ENCODE measurements at places on chromosomes 12 and 14.

- DNase-seq: no peak
Observed at GRCh38 chr12:68450947-68451260, 118.7 kb upstream of the MDM1 start.

DNA sequence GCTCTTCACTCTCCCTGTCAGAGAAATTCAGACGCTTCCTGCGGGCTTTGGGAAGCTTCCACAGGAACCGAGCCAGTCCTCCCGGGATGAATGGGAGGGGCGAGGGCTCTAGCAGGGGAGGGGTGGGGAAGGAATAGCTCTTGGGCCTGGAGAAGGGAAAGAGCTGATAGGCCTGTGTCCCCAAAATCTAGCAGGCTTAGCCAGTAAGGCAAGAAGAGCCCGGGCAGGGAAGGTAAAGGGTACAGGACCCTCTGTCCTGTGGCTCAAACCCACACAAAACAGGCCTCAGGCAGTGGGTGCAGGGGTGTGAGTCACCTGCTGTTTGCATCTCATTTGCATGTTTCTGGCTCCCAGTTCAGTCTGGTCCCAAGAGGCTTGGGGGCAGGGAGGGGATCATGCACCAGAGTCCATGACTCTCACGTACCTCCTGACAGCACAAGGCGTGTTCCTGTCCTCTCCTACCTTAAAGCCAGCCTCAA lies 8.7 kb upstream of the SMUG1 start:
- DNase-seq: no peak

- peak; percentile 54 for DNase-seq
Observed at GRCh38 chr12:9813821-9814798, 13.2 kb upstream of the KLRF1 start.

DNA sequence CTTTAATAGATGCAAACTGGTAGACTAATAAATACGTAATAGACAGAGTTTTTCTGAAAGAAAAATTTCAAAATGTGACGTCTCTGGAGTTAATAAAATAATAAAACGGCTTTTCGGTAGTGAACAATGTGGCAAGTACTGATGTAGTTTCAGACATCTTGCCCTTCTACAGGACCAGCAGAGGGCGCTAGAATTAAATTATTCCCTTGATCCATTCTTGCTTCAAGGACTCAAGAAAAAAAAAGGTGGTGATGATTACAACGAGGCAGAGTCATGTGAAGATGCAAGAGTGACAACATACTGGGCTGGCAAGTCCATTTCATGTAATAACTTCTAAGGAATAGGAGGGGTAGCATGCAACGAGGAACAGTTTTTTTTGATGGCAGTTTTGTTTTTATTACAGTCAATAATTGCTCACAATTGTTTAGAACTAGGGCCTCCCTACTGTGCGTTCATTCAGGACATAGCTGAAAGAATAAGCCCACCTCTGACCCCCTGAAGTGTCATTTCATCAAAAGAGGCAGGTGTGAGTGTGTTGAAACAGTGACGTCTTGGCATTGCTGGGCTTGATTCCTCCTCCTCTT lies 101.0 kb upstream of the GZMB start:
- no peak for DNase-seq

GRCh38 chr12:53102883-53103807 lies at the start of gene SOAT2:
SOAT2 (plus strand) TSS chr12:53103486; CDS start chr12:53103578, 92 bp downstream.
- no peak for DNase-seq

DNA sequence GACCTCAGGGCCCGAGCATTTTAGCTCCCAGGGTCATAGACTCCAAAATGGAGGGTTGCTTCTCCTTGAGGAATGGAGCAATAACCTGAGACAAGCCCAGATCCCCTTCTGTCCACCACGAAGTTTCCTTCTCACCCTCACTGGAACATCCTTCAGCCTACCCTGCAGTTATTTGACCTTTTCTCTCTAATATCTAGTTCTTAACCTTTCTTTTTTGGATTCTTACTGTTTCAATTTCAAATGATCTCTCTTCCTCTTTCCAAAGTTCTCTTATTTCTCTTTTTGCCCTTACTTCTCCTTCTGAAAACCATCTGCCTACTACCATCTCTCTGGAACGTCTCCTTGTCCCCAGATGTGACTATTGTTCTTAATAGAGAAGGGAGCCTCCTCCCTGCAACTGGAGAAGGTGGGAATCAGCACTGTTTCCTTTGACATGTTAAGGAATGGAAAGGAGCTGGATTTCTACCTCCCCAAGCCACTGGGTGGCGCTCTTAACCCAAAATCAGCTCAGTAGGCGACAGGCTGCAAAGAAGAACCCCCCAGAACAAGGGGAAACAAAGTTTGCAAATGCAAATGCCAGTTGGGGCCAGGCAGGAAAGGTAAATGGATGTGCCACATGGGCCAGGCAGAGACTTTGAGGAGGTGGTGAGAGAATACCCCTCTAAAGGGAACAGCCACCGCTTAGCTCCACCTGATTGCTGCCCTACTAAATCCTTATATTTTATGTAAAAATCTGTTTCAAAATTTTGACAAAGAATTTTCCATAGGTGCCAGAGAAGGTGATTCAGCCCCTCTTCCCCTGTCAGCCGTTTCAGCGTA lies 22.4 kb upstream of the PDE1B start:
- no peak for DNase-seq

- no peak for DNase-seq
Observed at GRCh38 chr12:132278401-132279183, 50.8 kb downstream of the GALNT9 start.

DNA sequence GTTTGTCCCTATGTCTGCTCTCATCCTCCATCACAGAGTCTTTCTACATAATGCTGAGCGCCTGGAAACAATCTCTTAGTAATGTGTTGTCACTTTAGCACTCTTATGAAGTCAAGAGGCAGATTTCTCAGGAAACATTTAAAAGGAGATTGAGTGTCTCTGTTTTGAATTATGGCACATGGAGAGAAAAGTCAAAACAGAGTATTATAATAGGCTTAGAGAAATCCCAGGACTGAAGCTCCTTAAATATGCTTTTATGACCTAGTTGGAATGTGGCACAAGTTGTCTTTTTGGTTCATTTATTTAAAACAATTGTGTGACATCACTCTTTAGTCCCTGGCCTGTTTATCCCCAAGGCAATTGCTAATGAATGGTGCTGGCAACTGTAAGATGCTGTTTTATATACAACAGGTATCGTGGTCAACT lies 117.8 kb upstream of the HIF1A start:
- no peak for DNase-seq

GRCh38 chr12:63457857-63458256 lies 210.4 kb downstream of the DPY19L2 start:
- DNase-seq: no peak

DNA sequence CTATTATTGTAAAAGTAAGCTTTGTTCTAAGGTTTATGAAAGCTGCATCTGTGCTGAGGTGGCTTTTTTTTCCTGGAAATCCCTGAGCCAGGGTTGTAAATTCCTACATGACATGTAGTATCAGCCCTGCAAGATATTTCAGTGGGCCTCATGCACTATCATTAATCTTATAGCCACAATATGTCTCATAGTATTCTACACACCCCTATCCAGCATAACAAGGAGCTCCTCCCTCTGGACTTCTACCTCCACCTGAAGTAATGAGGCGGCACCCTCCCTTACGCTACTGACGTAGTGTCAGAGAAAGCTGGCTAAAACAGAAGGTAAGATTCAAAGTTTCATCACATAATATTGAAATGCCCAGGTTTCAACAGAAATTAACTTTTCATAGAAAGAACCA lies 35.5 kb downstream of the SLC5A8 start:
- DNase-seq: no peak

DNA sequence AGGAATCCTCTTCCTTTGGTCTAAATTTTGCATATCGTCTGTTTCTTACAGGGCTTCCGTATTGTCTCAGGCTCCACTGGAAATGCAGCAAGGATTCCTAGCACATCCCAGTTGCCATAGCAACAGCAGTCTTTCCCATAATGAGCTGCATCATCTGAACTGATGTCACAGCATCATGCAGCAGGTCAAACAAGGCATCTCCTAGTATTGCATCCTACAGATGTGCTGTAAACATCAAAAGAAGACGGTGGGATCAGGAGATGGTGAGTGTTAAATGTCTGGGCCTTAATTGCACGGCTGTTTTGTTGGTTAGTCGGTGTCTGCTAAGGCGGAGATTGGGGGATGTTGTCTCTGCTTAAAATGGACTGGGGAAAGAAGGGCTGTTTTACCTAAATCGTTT lies at the start of gene AKAP6:
TSS of gene AKAP6 (plus strand) at position 153 of the 400 bp plus-strand sequence. CDS start 104,196 bp downstream, outside the sequence.
- DNase-seq: no peak

DNA sequence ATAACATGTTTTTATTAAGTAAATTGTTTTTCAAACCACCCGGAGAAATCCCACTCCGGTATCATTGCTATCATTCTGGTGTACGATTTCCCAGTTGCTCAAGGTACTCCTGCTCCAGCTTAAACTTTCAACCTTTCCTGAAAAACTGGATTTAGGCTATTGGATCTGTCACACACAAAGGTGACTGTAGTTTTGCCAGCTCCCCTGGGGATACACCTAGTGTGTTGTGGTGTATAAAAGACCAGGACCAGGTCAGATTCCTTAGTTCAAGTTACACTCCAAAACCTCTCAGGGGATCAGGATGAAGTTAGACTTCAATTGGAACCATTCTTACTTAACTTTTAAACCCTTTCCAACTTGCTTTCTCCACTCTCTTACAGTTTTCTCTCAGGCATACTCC lies 303.9 kb downstream of the NOVA1 start:
- no peak for DNase-seq

DNA sequence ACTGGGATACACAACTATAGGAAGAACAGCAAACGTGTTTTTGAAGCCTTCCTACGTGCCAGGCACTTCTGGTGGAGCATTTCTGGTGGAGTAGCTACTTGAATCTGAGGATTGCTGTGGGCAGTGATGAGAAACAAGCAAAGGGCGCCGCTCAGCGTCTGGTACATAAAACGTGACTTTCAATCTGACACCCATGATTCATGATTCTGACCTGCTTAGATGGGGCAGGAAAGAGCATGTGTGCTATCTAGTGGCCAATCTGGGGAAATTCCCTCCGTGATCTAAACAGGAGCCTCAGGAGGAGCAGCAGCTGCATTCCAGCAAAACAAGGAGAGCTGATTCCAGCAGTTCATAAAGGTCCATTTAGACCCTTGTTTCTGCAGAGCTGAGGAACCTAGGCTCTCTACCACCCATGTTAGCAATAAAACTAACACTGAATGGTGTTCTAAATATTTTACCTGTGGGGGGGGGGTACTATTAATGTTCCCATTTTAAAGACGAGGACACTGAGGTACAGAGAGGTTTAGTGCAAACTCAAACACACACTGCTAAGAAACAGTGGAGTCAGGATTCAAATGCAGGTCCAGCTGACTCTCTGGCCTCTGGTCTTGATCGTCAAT lies 37.8 kb downstream of the PAH start:
- DNase-seq: no peak

GRCh38 chr12:68374307-68374982 lies 42.3 kb upstream of the MDM1 start:
- DNase-seq: no peak

DNA sequence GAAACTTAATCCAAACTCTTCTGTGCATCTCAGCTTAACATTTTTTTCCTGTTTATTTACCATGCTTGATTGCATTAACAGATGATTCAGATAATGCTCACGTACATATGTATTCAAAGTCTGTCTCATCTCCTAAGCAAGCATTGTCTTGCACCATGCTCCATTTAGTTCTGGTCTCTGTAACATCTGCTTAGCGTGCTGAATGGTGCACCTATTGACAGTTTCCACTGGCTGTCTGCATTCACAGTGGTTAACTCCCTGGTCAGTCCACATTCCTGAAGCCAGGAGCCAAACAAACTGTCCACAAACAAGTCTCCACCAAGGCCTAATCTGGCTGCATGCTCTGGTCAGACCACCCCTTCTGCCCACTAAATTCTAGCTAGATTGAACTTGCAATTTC lies 83.9 kb downstream of the KNTC1 start:
- DNase-seq: no peak

- peak; percentile 57 for DNase-seq
Observed at GRCh38 chr12:31959701-31960391, 631 bp downstream of the RESF1 start.

GRCh38 chr14:49221316-49221715 lies 364.9 kb downstream of the RPS29 start:
- DNase-seq: no peak

DNA sequence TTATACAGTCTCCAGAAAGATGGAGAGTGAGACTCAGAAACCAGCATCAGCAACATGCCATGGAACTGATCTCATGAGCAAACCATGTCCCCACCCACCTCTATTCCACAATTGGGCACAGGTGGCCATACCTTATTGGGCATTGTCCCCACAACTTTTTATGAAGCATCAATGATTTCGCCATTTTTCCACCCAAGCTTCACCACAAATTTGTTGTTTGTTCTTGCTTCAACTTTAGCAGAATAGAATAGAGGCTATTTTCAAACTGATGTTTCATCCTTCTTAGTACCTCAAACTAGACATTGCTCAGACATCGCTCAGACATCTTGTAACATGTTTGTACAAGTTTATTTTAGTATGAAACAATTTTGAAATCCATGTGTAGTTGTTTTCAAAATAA lies 112.5 kb upstream of the TMTC2 start:
- DNase-seq: no peak

GRCh38 chr12:50579757-50580267 lies 75.0 kb downstream of the DIP2B start:
- no peak for DNase-seq

DNA sequence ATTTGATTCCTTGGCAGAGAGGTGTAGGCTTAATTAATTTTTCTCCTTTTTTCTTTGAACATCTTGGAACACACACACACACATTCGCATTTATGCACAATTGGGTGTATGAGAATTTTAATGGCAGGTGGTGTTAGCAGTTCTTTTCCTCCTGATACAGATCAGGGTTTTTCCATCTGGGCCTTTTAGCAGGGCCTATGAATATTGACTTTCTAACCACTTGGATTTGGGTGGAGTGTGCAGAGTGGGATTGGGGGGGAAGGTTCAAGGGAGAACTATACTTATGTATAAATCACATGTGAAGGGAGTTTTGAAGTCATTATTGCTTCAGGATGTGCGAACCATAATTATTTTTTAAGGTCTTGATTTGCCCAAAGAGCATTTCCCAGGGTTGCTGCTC lies 28.9 kb downstream of the NTF3 start:
- no peak for DNase-seq

- DNase-seq: no peak
Observed at GRCh38 chr14:21203470-21204166, 47.8 kb upstream of the OR5AU1 start.

DNA sequence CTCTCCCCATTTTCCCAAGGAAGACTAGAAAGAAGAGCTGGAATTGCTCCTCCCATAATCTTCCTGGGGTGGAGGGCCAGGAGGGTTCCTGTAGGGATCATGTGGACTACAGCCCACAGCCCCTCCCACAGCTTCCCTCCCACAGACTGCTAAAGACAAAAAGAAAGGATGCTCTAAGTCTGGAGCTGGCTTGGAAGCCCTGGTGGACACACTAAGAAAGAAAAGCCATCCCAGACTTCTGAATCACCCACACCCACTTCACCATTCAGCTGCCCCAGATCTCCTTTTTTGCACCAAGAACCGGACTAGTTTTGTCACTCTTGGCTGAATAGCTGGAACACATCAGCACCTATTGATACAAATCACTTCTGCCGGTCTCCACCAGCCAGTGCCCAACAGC lies 56.8 kb upstream of the PLXNC1 start:
- no peak for DNase-seq

- no peak for DNase-seq
Observed at GRCh38 chr12:3376779-3377455, 114.1 kb upstream of the PRMT8 start.

Data from NK-92 treated with Interleukin-12 subunit alpha and Interleukin-12 subunit beta, amount 100 ng/mL, for 24 hours (cell line).